ENCODE measurements at places on chromosomes 5 and 9.

- no peak for DNase-seq
These were observed 35.6 kb downstream of the MRPL36 start for GRCh38 chr5:1763960-1764605.

DNA sequence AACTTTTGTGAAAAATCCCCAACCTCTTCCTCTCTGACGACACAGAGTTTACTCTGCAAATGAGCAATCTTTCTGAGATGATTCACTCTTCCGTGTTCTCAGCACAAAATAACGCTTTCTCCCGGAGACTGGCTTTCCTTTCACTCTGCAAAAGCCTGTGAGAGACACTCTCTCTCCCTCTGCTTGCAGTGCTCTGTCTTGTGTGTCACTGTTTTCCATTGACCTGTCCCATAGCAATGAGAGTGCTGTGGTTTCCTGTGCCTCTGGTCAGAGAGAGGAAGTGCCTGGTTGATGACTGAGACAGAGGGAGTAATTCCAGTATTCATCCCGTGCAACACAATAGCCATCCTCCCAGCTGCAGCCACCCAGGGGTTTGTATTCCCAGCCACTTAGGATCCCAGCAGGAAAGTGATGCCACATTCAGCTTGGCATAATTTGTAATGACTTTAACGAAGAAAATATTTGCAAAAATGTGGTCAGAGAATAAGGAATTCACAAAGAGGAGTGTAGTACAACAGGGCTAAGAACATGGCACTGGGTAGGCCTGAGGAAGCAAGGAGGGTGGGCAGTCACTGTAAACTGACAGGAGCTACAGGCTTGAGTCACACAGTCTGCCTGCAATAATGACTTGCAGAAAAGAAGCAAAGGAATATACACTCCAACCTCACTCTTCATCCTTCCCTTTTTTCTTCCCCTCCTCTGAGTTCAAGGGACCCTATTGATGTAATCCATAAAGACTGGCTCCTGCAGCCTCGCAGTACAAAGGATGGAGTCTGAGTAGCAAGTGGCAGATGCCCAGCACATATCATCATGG, 463.5 kb upstream of the RGMB start:
- no peak for DNase-seq

- peak; percentile 80 for DNase-seq
These were observed 186.7 kb downstream of the PDZD2 start for GRCh38 chr5:31825518-31826068.

- no peak for DNase-seq
These were observed 308.9 kb downstream of the DTWD2 start for GRCh38 chr5:118679264-118679940.
